ENCODE measurements at places on chromosomes 13 and 19.

- no peak for DNase-seq
These were observed 14.3 kb upstream of the EIF3G start for GRCh38 chr19:10134040-10134439.

DNA sequence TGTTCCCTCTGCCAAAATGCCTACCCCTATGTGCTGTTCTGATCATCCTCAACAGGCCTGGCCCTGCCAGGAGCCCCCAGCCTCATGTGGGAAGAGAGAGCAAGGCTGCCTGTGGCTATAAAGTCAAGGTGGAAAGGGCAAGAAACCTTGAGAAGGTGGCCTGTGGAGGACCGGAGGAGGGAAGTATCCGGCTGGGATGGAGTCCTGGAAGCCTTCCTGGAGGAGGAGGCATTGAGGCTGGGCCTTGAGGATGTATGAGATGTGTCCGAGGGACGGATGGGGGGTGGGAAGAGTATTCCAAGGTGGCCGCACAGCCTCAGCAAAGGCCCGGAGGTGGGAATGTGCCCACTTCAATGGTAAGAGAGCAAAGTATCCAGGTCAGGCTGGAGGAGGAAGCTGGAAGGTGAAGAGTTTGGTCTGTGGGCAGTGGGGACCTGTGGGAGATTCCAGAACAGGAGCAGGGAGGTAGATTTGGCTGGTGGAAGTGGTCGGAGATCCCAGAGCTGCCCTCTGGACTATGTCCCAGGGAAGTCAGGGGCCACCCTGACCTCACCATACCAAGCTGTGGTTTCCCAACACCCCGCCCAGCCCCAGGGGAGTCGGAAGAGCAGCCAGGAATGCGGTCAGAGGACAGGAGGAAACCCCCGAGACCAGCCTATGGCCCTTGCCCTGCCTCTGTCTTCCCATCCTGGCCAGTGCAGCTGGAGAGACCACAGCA lies 3.0 kb upstream of the PLIN4 start:
- no peak for DNase-seq

DNA sequence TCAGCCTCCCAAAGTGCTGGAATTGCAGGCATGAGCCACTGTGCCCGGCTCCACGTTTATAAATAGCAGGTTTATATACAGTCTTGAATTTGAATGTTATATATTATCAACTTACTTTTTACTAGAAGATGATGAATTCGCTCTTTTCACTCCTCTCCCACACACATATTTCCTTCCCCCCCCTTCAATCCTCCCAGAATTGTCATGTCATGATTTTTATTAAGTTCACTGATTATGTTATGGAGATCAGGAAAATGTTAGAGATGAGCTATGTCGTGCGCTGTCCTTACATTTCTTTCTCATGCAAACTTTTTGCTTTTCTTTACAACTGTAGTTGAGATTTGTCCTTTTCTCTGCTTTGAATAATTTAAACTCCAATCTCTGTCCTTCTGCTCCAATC lies 17.8 kb upstream of the GRAMD1A start:
- DNase-seq, result no peak

GRCh38 chr19:57747472-57747807 lies 825 bp downstream of the ZNF776 start:
- no peak for DNase-seq

Data from fibroblast of pulmonary artery (primary cell).